ENCODE measurements at places on chromosomes 3 and 15.

DNA sequence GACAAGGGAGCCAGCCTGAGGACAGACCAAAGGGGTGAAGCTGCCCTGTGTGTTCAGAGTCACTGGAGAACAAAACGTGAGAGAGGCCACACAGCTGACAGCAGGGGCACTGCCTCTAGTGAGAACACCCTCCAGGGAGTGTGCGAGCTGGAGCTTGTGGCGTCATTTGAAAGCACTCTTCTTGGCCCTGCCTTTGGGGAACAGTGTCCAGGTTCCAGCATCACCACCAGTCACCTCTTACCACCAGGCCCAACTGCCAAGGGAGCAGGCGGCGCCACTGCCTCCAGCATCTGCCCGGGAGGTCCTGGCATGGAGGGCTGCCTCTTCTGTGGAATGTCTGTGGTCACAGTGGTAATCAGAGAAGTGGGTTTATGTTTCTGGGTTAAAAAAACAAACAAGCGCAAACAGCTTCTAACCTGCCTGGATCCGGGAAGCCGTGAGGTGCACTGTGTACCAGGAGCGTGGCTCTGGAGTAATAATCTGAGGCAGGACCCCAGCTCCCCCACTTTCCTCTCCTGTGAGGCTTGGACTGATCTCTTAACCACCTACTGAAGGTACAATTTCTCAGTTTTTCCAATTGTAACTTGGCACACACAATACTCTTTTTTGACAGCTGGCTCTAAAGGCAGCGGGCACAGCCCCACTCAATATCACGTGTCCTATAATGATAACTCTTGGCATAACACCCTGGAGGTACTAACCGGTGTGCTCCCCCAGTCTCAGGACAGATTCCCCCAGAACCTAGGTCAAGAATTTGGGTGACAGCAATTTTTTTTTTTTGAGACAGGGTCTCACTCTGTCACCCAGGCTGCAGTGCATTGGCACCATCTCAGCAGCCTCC is 32.2 kb upstream of the CDCP1 start:
- no peak for DNase-seq

GRCh38 chr3:30112902-30113484 is 493.4 kb upstream of the TGFBR2 start:
- no peak for DNase-seq

GRCh38 chr3:46624975-46625490 is 12.7 kb downstream of the FAM240A start:
- no peak for DNase-seq

- no peak for DNase-seq
These were observed 83.9 kb upstream of the KCNAB1 start for GRCh38 chr3:156036258-156037053.

GRCh38 chr15:50055332-50055731 is 63.7 kb downstream of the ATP8B4 start:
- DNase-seq = no peak

- no peak for DNase-seq
These were observed 125.1 kb upstream of the CTDSPL start for GRCh38 chr3:37736624-37737023.

- no peak for DNase-seq
These were observed 14.1 kb upstream of the HRH1 start for GRCh38 chr3:11140030-11140712.

- DNase-seq = no peak
These were observed 279.1 kb upstream of the PLSCR5 start for GRCh38 chr3:146884296-146884695.

All from progenitor cell of endocrine pancreas (in vitro differentiated cells).